ENCODE measurements at places on chromosomes 4 and X. TPM values are rescaled to one million over a fixed set of nuclear protein-coding genes. Genes with fewer than 3 reads are reported as not detected.

The PNMA5 gene
- total RNA-seq, result not detected

DNA sequence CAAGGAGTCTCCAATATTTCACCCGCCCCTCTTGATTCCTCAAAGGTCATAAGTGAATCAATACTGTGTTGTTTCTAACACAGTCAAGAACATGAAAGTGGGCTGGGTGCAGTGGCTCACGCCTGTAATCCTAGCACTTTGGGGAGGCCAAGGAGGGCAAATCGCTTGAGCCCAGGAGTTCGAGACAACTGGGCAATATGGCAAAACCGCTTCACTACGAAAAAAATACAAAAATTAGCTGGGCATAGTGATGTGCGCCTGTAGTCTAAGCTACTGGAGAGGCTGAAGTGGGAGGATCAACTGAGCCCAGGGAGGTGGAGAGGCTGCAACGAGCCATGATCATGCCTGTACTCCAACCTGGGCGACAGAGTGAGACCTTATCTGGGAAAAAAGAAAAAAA lies 3.4 kb downstream of the ACSL1 start:
- no peak for DNase-seq

DNA sequence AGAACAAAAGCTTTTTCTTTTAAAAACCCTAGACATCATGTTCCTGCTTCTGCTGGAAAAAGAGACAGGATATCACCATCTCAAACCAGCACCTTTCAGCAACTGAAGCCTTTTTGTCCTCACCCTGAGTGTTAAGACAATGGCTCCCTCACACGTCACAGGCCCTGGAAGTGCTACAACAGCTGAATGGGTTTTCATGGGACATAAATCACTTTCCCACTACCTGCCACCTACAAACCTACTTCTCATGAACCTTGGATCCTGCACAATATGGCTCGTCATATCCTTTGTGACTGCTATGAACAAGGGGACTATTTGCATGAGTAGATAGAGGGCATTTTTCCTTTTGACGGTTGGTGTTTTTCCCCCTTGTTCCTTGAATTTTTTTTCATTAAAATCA lies 93.6 kb downstream of the TSPAN5 start:
- DNase-seq, result no peak

- no peak for DNase-seq
Observed at GRCh38 chr4:105232374-105232773, 85.7 kb downstream of the TET2 start.

DNA sequence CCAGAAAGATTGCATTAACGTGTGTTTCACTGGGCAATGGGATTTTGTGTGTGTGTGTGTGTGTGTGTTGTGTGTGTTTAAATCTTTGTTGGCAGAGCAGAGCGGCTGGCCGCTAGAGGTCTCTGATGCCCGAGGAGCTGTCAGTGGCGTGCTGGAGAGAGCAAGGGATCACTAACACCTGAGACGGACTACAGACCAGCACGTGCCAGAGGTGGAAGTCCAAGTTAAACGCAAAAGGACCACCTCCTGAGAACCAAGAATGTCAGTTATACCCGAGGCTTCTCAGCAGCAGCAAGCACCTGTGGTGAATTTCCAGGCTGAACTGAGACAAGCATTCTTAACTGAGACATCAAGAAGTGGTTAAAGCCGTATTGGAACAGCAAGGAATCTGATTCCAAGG lies 9.0 kb upstream of the SLC25A14 start:
- no peak for DNase-seq

The MBNL3 gene
- total RNA-seq, result 9.4 TPM

The ATP2B3 gene
- 0.19 TPM for total RNA-seq

The TRMT44 gene
- 14.2 TPM for total RNA-seq

The NEUROG2 gene
- not detected for total RNA-seq

DNA sequence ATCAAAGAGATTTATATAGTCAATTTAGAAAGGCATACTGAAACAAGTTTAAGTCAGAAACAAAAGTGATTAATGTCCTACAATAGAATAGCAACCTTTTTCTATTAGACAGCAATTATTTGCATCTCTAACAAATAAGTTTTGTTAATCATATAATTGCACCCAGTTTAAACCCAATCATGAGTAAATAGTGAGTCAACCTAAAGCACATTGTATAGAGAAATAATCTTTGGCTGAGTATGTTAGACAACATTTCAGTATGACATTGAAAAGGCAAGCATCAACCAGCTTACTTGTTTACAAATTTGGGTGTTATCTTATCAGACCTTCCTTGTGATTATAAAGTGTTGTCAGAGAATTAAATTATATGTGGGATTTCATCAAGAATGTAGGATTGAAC lies 209.5 kb downstream of the IL15 start:
- no peak for DNase-seq

DNA sequence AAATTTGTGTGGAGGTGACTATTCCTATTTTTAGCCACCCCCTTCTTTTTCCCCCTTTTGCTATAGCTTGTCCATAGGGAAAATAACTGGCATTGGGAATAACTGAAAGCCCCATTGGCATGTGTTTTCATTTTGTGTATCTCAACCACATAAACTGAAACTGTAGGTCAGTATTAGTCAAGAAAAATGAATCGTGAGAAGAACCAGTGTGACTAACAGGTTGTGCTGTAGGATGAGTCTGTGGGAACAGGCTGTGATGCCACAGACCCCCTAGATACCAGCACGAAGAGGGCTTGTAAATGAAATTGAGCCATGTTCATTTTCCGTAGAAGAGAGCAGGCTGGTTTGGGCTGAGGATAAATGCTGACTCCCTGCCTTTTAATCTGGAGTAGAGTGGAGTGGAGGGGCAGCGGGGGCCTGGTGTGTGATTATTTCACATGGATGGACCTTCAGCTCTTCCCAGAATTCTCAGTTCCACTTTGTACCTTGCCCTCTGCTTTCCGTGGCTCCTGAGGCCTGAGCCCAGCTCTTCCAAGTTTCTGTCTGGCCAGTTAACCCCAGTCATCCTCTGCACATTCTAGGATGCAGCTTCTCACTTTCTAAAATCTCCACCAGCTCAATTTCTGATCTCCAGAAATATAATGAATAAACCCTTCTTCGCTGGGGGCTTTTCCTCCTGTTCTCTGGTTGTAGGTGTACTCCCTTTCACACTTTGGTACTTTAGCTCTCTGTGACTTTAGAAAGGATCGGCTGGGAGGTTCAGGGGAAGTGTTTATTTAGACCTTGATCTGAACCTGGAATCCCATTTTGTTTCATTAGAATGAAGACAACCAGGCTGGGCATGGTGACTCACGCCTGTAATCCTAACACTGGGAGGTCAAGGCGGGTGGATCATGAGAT lies 37.3 kb downstream of the DCUN1D4 start:
- no peak for DNase-seq

DNA sequence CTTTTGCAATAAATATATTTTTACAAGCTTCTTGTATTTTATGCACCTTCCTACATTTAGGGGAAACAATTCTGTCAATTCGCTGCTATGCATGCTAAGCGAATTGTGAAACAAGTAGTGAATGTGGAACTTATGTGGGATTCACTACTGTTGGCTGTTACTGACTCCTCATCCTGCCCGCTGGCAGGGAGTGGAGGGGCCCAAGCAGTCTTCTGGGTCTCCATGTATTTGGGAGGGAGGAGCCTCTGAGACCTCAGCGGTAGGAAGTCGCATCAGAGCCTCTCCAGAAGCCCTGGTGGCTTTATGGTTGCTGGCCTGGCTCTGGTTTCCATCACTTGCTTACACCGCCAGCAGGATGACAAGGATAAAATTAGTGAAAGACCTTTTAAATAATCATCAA lies 3.7 kb upstream of the SETD7 start:
- no peak for DNase-seq

The MAGEE1 gene
- total RNA-seq, result 2.6 TPM

DNA sequence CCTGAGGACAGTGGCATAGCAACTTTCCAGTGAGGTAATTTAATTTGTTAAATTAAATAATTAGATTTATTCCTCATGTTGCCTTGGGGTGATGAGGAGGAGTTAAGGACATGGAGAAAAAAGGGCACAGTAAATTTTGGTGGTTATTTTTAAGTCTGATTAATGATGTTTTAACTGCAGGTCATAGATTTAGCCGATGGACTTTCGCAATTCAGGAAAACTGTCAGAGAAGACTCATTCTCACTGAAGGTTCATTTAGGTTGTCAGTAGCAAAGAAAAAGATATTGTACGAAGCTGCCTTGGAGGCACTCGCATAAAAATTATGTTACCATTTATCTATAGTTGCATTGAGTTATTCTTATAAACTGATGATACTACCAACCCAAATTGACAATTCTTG lies 164.2 kb upstream of the PITX2 start:
- DNase-seq, result no peak

The GAGE2A gene
- total RNA-seq, result not detected

The C4orf33 gene
- 5.1 TPM for total RNA-seq

DNA sequence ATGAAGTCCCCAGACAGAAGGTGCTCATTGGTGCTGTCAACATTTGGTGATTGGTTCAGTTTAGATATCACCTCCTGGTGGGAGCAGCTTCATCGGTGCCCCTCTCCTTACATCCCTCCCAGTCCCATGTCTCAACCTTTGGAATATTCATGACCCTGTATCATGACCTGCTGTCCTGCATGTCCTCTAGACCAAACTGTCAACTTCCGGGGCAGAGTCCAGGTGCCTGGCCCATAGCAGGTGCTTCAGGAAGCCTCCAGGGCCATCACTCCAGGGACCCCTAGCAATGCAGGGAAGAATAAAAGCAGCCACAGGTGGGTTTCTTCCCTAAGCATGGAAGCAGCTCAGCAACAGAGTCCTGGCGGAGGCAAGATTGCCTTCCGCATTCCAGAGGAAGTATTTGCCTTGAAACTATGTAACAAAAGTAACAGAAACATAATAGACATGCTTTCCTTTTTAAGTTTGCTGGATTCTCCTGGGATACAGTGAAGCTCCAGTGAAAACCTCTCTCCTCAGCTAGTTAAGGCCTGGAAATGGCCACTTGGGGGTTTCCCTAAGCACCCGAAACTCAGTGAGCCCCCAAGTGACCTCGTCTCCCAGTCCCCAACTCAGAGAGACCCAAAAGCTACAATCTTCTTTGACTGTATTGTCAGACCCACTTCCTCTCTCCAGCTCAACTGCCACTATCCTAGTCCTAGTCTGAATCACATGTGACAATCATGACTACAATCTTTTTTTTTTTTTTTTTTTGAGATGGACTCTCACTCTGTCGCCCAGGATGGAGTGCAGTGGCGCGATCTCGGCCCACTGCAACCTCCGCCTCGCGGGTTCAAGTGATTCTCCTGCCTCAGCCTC lies 1.3 kb upstream of the ATP6AP1 start:
- DNase-seq, result no peak

The IL2RG gene
- 2.6 TPM for total RNA-seq

The FGFRL1 gene
- 16.2 TPM for total RNA-seq

GRCh38 chrX:129512409-129512808 lies 10.9 kb downstream of the SMARCA1 start:
- no peak for DNase-seq

DNA sequence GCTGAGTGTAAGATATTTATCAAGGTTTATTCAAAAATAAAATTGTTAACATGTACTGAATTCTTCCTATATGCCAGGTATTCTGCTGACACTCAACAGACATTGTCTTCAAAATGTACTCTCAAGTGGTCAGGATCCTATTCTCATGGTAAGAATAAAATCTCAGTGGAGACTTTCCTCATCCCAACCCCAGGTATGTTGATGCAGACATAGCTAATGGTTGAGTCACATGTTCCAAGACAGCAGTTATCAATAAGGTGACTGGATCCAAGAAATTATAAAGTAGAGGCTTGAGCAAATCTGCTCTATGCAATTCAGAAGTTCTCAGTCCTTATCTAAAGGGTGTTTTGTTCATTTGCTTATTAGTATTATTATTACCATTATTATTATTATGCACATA lies 115.2 kb upstream of the GABRA2 start:
- DNase-seq, result no peak

The INTS6L gene
- 9.1 TPM for total RNA-seq

GRCh38 chr4:78601013-78601412 lies 49.4 kb downstream of the ANXA3 start:
- DNase-seq, result no peak

DNA sequence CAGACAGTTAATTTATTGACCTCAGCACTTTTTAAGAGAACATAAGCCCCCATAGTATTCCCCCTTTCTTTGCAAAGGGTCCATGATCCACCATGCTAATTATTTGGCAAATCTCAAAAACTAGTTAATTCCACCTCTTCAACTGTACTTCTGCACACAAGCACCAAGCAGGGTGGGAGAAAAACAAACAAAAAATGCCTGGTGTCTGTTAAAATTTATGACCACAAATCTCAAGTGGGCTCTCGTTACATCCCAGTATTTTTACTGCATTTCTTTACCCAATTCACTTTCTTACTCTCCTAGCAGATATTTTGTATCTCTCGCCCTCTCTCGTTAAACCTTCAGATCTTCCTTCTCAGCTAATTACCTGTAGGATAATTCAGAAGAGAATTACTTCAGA lies 6.1 kb downstream of the ARSJ start:
- DNase-seq, result no peak

DNA sequence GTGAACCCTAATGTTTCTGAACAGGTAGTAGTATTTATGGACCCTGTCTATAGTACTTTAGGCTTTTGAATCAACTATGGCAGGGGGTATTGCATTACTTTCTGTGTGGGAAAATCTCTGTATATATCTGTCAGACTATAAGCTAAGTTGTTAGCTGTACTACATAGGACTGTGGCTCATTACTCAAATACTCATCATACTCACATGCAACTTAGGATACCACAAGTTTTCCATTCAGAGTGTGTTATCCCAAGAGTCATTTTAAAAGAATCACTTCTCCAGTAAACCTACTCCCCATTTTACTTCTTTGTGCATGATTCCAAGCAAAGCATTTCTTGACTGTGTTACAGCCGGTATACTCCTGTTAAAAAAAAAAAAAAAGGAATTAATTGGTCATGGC lies 95.6 kb downstream of the PHOX2B start:
- no peak for DNase-seq

Measured in posterior vena cava (tissue), 2 donors.